Lung (tissue), 17 donors: ENCODE measurements at places on chromosomes 7 and 10. TPM values are rescaled to one million over a fixed set of nuclear protein-coding genes. Genes with fewer than 3 reads are reported as not detected.
A peak's percentile ranks its signal among the peaks of the same experiment; 100 is the strongest.

DNA sequence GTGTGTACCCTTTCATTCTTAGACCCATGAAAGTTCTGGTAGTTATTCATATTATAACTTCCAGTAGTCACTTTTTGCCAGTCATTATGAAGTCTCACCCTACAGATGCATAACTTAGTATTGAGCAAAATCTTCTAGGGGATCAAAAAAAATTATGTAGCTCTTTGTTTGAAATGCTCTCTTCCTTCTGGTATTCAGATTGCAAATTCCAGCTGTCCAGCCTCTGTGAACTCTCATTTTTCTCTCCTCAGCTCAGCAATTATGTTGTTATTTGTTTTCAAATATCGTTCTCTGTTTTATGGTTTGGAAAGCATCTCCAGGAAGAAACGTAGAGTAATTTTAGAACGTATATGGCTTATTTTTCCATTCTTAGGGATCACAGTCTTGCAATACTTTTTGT, 442.5 kb downstream of the SEMA3D start:
- no peak for DNase-seq
- no peak overlapping the region for H3K4me3 ChIP-seq
- H3K36me3 ChIP-seq: no peaks in the 10 kb centered on the region
- H3K4me1 ChIP-seq: no peaks in the 10 kb centered on the region

DNA sequence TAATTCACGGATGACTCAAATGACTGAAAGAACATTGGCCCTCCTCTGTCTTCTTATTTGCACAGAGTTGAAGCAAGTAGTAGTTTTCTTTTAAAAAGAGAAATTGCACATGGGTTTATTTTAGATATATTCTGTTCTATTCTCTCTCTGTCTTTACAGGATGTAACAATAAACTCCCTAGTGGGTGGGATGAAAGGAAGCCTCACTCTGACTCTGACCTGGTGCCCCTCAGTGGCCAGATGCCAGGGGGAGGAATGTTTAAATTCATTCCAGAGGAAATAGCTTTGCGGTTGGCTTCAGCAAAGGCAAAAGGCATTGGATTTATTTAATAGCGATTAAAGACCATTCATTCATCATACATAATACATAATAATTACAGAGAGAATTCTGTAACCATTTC, 156.4 kb upstream of the MTPN start:
- DNase-seq: peak; percentile 72
- H3K4me3 ChIP-seq: no peak overlapping the region
- no peaks in the 10 kb centered on the region for H3K36me3 ChIP-seq
- no peaks in the 10 kb centered on the region for H3K4me1 ChIP-seq
- H3K27ac ChIP-seq: no peak overlapping the region

The ABCB4 gene
- total RNA-seq: 0.68 TPM

- no peaks in the 10 kb centered on the region for H3K27me3 ChIP-seq
- no peaks in the 10 kb centered on the region for H3K36me3 ChIP-seq
- no peaks in the 10 kb centered on the region for H3K4me1 ChIP-seq
Observed at GRCh38 chr10:112045938-112046337, 137.6 kb downstream of the GPAM start.

The UMAD1 gene
- 19.2 TPM for total RNA-seq

- no peaks in the 10 kb centered on the region for H3K27me3 ChIP-seq
- H3K4me3 ChIP-seq: no peak overlapping the region
- no peaks in the 10 kb centered on the region for H3K4me1 ChIP-seq
- no peak overlapping the region for H3K27ac ChIP-seq
Observed at GRCh38 chr10:88592906-88593305, 6.3 kb downstream of the LIPJ start.

The SLC13A1 gene
- total RNA-seq: not detected

DNA sequence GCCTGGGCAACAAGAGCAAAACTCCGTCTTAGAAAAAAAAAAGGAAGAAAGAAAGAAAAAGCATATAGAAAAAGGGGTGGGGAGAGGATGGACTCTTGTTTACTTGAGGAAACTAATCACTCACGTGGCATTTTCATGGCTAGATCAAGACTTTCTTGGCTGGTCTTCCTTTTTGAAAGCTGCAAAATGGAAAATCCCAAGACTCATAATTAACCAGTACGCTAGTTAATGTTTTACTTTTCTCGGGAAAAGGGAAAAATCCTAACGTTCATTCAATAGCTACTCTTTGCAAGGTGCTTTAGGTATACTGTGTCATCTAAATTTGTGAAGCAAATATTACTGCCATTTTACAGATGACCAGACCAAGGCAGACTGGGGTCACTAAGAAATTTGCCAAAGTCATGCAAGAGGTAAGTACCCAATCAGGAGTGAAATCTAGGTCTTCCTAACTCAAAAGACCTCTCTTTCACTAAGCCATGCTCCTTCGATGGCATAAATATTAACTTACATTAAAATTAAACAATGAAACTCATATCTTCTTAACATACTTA, 24.4 kb downstream of the NAPEPLD start:
- peaks cover 19% of the 10 kb centered on the region for H3K36me3 ChIP-seq
- H3K4me3 ChIP-seq: no peak overlapping the region
- DNase-seq: no peak
- H3K27me3 ChIP-seq: no peaks in the 10 kb centered on the region
- H3K27ac ChIP-seq: no peak overlapping the region

The ZNF117 gene
- 100 TPM for total RNA-seq

DNA sequence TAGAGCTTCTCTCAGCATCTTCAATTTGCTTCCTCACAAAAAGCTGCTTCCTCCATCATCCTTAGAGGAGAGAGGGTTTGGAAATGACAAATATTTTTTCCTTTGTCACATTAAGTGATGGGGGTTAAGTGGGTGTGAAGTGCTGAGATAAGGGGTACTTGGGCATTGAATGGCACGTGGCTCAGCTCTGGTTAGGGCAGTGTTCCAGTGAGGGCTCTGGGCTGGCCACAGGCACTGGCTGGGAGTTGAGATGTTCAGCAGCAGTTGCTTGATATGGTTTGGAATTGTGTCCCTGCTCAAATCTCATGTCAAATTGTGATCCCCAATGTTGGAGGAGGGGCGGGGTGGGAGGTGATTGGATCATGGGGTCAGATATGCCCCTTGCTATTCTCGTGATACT, 33.7 kb upstream of the CHCHD3 start:
- no peaks in the 10 kb centered on the region for H3K27me3 ChIP-seq
- no peak overlapping the region for H3K27ac ChIP-seq
- no peak overlapping the region for H3K4me3 ChIP-seq
- no peaks in the 10 kb centered on the region for H3K4me1 ChIP-seq
- DNase-seq: no peak

DNA sequence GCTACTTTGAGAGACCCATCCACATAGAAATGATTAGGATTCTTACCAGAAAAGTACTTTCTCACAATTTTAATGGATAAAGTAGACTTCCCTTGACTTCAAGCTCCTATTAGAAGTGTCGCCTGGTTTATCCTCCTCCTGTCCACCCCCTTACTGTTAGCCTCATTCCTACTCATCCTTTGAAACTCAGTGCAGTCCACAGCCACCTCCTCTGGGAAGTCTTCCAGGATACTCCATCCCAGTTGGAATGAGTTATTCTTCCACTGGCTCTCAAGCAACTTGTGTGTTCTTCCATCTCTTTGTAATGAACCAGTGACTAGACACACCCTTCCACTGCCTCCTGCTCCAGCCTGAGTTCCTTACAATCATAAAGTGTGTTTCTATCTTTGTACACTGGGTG, 25.1 kb upstream of the CDK1 start:
- H3K4me3 ChIP-seq: no peak overlapping the region
- no peaks in the 10 kb centered on the region for H3K36me3 ChIP-seq
- H3K4me1 ChIP-seq: no peaks in the 10 kb centered on the region
- no peak for DNase-seq
- H3K27me3 ChIP-seq: no peaks in the 10 kb centered on the region

GRCh38 chr10:110446954-110447608, 50.6 kb upstream of the DUSP5 start:
- H3K4me3 ChIP-seq: no peak overlapping the region
- H3K27me3 ChIP-seq: peaks cover 4% of the 10 kb centered on the region
- H3K4me1 ChIP-seq: no peaks in the 10 kb centered on the region
- DNase-seq: no peak
- H3K36me3 ChIP-seq: no peaks in the 10 kb centered on the region
- H3K27ac ChIP-seq: no peak overlapping the region

- H3K36me3 ChIP-seq: no peaks in the 10 kb centered on the region
- peaks cover 3% of the 10 kb centered on the region for H3K4me1 ChIP-seq
- H3K27me3 ChIP-seq: no peaks in the 10 kb centered on the region
- H3K4me3 ChIP-seq: no peak overlapping the region
Observed at GRCh38 chr7:45123913-45124710, 12.6 kb upstream of the TBRG4 start.

GRCh38 chr10:112535531-112535951, 88.5 kb downstream of the VTI1A start:
- no peak overlapping the region for H3K27ac ChIP-seq
- no peaks in the 10 kb centered on the region for H3K27me3 ChIP-seq
- H3K36me3 ChIP-seq: peaks cover 2% of the 10 kb centered on the region
- DNase-seq: peak; percentile 74

GRCh38 chr10:90193240-90193985, 492.0 kb downstream of the KIF20B start:
- DNase-seq: no peak
- no peak overlapping the region for H3K4me3 ChIP-seq
- H3K36me3 ChIP-seq: no peaks in the 10 kb centered on the region
- no peaks in the 10 kb centered on the region for H3K4me1 ChIP-seq

- no peak for DNase-seq
- no peaks in the 10 kb centered on the region for H3K4me1 ChIP-seq
- no peaks in the 10 kb centered on the region for H3K36me3 ChIP-seq
- H3K27ac ChIP-seq: no peak overlapping the region
- no peaks in the 10 kb centered on the region for H3K27me3 ChIP-seq
Observed at GRCh38 chr7:33821970-33822369, 83.4 kb upstream of the BMPER start.

GRCh38 chr7:152583006-152583405, 92.9 kb downstream of the XRCC2 start:
- no peak overlapping the region for H3K27ac ChIP-seq
- H3K4me3 ChIP-seq: no peak overlapping the region

The PNLIPRP3 gene
- not detected for total RNA-seq

The MEOX2 gene
- 103 TPM for total RNA-seq

- DNase-seq: peak; percentile 50
- H3K36me3 ChIP-seq: no peaks in the 10 kb centered on the region
Observed at GRCh38 chr7:128352153-128352537, 8.4 kb upstream of the RBM28 start.

DNA sequence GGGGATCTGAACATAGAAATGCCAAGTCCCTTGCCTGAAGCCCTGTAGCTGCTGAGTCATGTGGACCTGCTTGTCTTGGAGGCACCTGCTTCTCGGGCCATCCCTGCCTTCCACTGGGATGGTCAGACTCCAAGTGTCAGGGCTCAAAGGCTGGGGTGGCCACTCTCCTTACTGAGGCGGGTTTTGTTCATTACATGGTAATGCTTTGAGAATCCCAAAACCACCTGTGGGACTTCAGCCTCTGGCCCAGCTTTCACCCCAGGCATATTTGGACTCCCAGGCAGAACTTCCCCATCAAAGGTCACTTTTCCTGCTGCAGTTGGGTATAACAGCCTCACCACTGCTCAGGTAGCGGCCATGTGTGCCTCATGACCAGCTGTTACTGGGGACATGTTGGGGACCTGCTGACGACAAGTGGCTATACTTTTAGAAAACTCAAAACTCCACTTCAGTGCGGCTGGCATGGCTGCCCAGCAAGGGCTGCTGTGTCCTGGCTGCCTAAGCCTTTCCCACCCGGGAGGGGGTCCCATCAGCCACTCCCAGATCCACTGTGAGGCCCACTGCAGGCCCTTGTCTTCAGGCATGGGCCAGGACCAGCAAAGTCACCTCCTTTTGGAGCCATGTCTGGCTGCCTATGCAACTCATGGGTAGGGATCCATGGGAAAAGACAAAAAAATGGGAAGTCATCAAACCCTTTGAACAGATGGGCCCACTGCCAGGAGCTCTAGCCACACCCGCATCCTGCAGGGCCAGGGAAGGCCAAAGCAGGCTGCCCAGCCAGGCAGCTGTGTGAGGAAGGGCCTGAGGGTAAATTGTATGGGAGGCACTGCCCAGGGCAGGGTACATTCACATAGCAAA, 96.7 kb downstream of the ARHGAP22 start:
- no peak overlapping the region for H3K27ac ChIP-seq
- DNase-seq: no peak
- no peaks in the 10 kb centered on the region for H3K4me1 ChIP-seq
- H3K27me3 ChIP-seq: no peaks in the 10 kb centered on the region
- H3K36me3 ChIP-seq: no peaks in the 10 kb centered on the region

- peak; percentile 50 for DNase-seq
- no peaks in the 10 kb centered on the region for H3K4me1 ChIP-seq
- no peak overlapping the region for H3K4me3 ChIP-seq
- H3K27me3 ChIP-seq: peaks cover 19% of the 10 kb centered on the region
- no peak overlapping the region for H3K27ac ChIP-seq
Observed at GRCh38 chr10:132836832-132837540, 51.0 kb upstream of the NKX6-2 start.

DNA sequence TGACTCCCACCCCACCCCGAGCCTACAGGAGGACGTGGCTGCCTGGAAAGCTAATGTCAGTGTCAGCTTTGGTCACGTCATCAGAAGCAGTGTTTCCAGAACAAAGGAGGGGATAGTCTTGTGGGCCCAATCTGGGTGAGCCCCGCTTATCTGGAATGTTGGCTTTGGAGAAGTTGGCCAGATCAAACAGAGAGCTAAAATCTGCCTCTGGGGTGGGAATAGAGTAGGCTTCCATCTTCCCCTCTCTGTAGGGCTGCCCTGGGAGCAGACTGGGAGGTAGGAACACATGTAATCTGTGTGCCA, 32.5 kb downstream of the SRRM3 start:
- no peaks in the 10 kb centered on the region for H3K4me1 ChIP-seq
- no peaks in the 10 kb centered on the region for H3K36me3 ChIP-seq

DNA sequence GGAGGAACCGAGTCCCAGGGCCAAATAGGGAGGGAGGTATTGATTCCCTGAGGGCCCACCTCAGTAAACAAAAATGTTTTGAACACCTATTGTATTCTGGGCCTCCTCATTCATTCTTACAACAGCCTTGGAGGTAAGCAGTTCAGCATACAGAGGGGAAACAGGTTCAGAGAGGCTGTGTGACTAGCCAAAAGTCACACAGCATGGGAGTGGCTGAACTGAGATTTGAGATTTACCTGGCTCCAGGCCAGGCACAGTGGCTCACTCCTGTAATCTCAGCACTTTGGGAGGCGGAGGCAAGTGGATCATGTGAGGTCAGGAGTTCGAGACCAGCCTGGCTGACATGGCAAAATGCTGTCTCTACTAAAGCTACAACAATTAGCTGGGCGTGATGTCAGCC, 107.2 kb downstream of the TMEM130 start:
- H3K4me1 ChIP-seq: no peaks in the 10 kb centered on the region
- no peaks in the 10 kb centered on the region for H3K27me3 ChIP-seq
- H3K36me3 ChIP-seq: no peaks in the 10 kb centered on the region
- DNase-seq: no peak
- H3K4me3 ChIP-seq: no peak overlapping the region

The PDZD7 gene
- 0.09 TPM for total RNA-seq

DNA sequence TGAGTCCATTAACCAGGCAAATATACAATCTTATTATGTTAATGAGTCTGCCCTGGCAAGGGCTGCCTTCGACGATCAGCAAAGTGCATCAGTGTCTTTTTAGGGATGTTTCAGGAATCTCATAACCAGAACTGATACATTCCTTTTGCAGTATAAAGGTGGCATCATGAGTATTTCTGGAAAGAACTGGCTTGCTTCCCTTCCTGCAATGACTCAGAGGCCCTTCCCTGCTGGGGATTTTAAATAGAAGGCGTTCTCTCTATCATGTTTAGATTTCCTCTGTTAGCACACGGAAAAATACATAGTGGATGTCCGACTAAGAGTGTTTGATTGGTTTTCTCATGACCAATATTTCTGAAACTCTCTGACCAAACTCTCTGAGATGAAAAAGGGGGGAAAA, 1.8 kb downstream of the NPS start:
- no peak for DNase-seq
- no peak overlapping the region for H3K27ac ChIP-seq
- no peak overlapping the region for H3K4me3 ChIP-seq
- H3K36me3 ChIP-seq: no peaks in the 10 kb centered on the region
- H3K4me1 ChIP-seq: no peaks in the 10 kb centered on the region
- H3K27me3 ChIP-seq: peaks cover 3% of the 10 kb centered on the region

The OR2A1 gene
- total RNA-seq: not detected
